ENCODE measurements at places on chromosomes 1 and 21.

DNA sequence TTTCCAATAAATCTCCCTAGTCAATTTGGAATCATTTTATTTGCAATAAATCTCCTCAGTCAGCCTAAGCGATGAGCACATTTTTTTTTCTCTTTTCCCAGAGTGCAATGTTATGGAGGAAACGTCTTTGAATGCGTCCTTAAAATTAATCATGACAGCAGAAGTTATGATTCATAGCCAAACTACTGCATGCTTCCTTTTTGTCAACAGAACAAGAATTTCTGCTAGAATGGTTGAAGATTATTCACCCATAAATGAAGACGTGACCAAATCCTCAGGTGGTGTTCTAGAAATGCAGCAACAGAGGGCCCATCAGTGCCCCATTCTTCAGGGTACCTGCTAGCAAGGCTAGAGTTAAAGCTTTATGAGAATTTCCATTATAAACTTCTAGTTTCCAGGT lies 407.9 kb upstream of the PKN2 start:
- no peak for DNase-seq

- no peak for DNase-seq
These were observed 254.8 kb upstream of the GREM2 start for GRCh38 chr1:240866724-240867123.

- DNase-seq = no peak
These were observed 23.8 kb upstream of the FBXO28 start for GRCh38 chr1:224090116-224090515.

GRCh38 chr1:205294175-205294917 lies 27.2 kb downstream of the NUAK2 start:
- DNase-seq = no peak

DNA sequence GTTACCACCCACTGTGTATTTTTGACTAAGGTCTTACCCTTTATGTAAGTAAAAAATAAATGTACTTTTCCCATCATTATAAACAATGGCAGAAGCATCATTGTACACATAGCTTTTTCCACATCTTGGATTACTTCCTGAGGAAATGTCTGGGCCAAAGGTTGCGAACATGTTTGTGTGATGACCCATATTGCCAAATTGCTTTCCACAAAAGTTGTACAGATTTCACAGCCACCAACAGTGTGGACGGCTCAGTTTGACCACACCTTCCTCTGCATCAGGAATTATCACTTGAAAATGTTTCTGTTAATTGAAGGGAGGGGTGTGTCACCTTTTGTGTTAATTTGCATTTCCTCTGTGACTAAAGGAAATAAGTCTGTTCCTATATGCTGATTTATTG lies 25.7 kb downstream of the AKNAD1 start:
- no peak for DNase-seq

- DNase-seq = no peak
These were observed 923.8 kb downstream of the TTLL7 start for GRCh38 chr1:83075107-83075506.

DNA sequence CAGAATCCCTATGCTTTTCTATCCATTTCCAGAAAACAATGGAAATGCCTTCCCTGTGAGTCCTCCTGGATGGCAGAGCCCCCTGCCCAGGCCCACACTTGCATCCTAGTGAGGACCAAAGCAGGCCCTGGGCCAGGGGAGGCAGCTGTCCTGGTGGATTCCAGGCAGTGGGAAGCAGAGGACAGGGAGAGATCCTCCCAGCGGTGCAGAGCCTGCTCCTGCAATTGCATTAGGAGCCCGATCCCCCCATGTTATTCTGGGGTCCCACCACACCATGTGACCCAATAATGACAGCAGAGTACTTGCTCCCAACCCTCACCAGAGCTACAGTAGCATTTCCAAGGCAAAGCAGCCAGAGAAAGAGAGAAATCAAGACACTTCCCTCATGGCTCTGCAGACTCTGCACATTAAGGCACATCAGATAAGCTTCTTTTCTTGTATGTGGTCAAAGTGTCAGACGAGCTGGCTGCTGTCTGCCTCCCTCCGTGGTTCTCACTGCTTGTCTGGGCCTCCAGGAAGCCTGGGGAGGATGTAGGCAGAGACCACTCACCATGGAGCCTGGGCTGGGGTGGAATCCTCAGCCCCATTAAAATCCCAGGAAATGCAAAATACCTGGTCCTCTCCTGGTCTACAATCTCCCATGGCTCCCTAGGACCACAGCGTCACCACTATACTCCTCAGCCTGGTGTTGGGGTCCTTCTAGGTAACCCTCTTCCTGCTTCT lies 54.9 kb upstream of the RUNX3 start:
- no peak for DNase-seq

GRCh38 chr1:194367121-194367520 lies 1180.7 kb upstream of the B3GALT2 start:
- no peak for DNase-seq

DNA sequence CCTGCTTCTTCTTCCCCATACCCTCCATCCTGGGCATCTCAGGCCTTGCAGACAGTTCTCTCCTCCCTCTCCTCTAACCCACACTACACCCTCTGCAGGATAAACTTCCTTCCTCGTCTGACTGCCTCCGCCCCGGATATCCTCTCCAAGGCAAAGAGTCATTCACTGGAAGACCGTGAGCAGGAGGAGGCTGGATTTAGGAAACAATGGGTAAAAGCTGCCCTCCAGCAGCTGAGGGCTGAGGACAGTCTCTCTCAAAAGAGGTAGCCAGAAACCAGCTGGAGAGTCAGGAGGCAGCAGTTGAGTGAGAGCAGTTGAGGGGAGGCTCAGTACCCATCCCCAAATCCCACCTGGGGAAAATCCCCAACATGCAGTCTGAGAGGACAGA lies 1.4 kb downstream of the CSRP1 start:
- DNase-seq = no peak

DNA sequence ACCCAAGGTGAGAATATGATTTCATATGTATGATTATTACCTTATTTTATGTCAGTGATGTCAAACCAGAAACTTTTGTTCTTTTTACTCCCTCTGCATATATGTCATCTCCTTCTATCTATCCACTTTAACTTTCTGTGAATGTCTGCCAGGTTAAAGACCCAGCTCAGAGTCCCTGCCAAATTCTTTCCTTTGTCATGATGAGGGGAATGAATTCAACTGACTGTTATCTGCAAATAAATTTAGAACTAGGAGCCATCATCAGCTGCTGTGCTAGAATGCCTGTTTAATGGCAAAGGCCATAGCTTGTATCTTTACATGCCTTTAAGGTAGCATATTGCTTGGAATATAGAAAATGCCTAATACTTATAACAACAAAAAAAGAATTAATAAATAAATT lies 815.6 kb upstream of the NEGR1 start:
- DNase-seq = no peak

- DNase-seq = no peak
These were observed 534.9 kb upstream of the USP24 start for GRCh38 chr1:55749975-55750627.

GRCh38 chr21:26519142-26519541 lies 53.9 kb downstream of the CYYR1 start:
- DNase-seq = no peak

DNA sequence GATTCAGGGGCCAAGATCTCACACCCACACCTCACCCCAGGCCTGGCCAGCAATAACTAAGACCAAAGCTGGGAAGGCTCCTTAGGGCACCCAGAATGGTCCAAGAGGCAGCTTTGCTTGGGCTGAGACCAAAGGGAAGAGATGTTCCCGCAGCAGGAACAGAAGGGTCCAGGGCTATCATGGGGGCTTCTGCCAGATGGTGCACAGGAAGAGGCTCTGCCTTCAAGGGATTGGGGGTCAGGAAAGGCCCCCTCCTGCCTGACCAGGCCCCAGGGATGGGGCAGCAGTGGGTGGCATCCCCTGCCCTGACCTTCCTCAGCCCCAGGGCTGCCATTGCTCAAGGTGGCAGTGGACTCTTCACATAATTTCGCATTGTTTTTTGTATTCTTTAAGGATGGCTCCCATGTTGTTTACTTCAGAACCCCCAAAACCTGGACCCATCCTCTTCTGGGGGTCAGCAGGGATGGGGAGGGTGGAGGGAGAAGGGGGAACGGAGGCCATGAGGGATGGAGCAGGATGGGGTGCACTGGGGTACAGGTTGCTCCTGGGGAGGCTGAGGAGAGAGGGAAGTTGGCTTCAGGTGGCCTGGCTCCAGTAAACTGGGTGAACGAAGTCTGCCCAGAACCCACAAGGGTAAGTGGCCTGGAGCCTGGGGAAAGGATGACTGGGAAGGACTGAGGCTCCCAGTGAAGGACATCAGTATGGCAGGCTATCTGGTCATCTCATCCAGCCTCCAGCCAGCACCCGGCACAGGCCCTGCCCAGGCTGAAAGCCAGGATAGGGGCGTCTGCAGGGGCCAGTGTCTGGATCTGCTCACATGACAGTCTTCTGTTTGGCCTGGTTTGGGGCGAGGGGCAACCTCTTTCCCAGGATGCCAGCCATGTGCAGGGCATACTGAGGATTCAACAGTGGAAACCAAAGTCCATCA lies 2.6 kb upstream of the NADK start:
- no peak for DNase-seq
